NCI-H1694 (cell line): ENCODE measurements at places on chromosomes 3 and 15.

GRCh38 chr3:154018100-154018696 lies 103.0 kb upstream of the ARHGEF26 start:
- no peak for DNase-seq

DNA sequence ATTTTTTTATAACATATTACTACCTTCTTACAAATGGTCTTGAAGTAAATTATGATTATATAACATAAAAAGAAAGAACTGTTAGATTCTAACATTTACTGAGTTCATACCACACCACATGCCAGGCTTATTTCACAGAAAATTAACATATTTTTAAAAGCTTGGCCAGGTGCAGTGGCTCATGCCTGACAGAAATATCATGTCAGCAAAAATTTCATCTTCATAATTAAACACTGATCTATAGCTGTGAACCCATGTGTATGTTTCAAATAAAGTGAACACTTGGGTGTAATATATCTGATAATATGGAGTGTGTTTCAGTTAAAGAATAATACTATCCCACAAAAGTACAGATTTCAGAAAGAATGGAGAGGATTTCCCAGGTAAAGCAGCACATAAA lies 296.5 kb downstream of the SI start:
- DNase-seq: no peak

GRCh38 chr3:78041486-78041885 lies 1001.6 kb downstream of the ROBO2 start:
- no peak for DNase-seq

DNA sequence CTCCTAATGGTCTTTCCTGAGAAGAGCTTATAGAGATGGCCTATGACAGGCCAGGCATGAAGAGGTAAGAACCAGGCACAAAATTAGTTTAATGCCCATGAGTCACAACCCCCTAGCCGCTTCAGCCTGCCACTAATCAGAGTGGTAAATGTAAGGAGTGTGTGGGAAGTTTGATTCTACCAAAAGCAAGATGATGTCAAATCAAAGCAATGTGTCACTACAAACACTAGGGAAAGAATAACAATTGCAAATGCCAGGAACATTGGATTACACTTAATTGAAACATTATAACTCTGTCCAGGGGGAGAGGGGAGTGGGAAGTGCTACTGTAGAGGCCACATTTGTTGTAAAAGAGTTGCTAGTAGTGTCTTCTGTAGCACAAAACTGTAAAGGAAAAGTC lies 596.6 kb upstream of the AGTR1 start:
- no peak for DNase-seq

GRCh38 chr3:59381282-59381681 lies 331.5 kb upstream of the CFAP20DC start:
- DNase-seq: no peak
